Dermis microvascular lymphatic vessel endothelial cell (primary cell): ENCODE measurements at places on chromosomes 2 and 18. TPM values are rescaled to one million over a fixed set of nuclear protein-coding genes. Genes with fewer than 3 reads are reported as not detected.

DNA sequence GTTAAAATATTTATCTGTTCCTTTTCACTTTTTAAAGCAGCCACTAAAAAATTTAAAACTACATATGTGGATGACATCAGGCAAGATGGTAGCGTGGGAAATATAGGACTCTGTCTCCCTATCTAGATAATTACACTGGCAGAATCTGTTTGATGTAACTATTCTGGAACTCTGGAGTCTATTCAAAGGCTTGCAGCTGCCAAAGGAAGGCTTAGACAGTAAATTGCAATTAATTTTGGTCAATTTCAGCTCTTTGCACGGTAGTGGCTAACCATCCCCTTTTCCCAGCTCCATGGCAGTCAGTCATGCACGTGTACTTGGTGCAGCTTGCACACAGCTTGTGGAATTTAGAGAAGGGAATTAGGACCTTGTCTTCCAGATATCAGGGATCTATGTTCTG is 135.2 kb downstream of the RAB3GAP1 start:
- no peak for DNase-seq

DNA sequence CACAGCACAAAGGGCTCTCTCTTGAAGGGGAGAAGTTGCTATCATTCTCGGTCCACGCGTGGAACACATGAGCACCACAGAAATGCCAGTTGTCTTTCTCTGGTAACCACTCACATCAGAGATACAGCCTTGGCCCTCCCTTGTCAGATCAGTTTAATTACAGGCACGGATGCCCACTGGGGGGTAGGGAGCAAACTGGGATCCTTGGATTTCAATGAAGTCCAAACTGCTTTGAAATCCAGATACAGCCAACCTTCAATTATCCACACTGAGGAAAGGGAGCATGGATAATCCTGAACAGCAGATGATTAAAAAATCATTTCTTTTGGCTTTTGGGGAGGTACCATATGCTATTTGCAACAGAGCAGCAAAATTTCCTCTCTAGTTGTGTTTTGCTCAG is 63.7 kb upstream of the DAPL1 start:
- no peak for DNase-seq

RGPD3 gene
- 0.13 and 0.25 TPM in 2 replicates for total RNA-seq

SFTPB gene
- total RNA-seq: not detected in 2 replicates
